PC-3 (cell line): ENCODE measurements at places on chromosomes 12 and 14.

- DNase-seq: no peak
- H3K4me3 ChIP-seq: no peak overlapping the region
- no peak overlapping the region for H3K27ac ChIP-seq
- H3K4me1 ChIP-seq: no peaks in the 10 kb centered on the region
Observed at GRCh38 chr12:99055299-99055698, 410.2 kb downstream of the APAF1 start.

GRCh38 chr14:72631401-72631800 is 262.5 kb downstream of the DPF3 start:
- no peak for DNase-seq
- peaks cover 27% of the 10 kb centered on the region for H3K4me1 ChIP-seq
- no peak overlapping the region for H3K4me3 ChIP-seq

- H3K27me3 ChIP-seq: no peaks in the 10 kb centered on the region
- no peak overlapping the region for H3K4me3 ChIP-seq
- DNase-seq: no peak
- no peaks in the 10 kb centered on the region for H3K36me3 ChIP-seq
- no peak overlapping the region for H3K27ac ChIP-seq
Observed at GRCh38 chr12:31773223-31773750, 44.5 kb upstream of the AMN1 start.

- no peak overlapping the region for H3K27ac ChIP-seq
- H3K4me3 ChIP-seq: no peak overlapping the region
- peaks cover 34% of the 10 kb centered on the region for H3K36me3 ChIP-seq
- no peak for DNase-seq
- H3K4me1 ChIP-seq: peaks cover 5% of the 10 kb centered on the region; the same call in 1 of the 2 replicates
Observed at GRCh38 chr14:37616853-37617252, 21.4 kb downstream of the TTC6 start.

GRCh38 chr14:106792543-106792942 is 1266.2 kb downstream of the TMEM121 start:
- H3K4me1 ChIP-seq: no peaks in the 10 kb centered on the region
- H3K36me3 ChIP-seq: no peaks in the 10 kb centered on the region
- no peak overlapping the region for H3K27ac ChIP-seq
- no peak for DNase-seq

DNA sequence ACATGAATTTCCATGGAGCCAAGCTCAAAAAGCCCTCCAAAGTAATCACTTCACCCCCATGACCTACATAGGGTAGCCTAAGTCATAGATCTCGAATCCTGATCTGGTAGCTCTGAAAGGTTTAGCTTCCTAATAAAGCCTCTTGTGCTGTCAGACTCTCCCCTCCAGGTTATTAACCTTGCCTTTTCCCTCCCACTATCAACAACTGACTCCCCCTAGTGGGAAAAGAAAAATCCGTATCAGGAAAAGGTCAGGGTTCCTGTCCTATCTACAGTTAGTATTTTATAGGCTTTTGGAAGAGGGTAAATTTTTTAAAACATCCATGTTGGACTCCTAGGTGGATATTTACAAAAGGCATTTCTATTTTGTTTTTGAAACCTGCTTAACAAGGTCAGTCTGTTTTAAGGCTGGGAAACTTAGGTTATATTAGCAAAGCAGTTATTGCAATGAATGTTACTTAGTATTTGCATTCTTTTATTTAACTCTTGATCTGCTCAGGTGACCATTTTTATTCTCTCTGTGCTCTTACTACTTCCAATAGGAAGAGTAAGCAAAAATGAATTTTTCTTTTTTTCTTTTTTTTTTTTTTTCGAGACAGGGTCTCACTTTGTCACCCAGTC is 8.0 kb downstream of the YY1 start:
- 0 out of 2 replicates have a peak, but pooled peaks cover 2% of the 10 kb centered on the region for H3K36me3 ChIP-seq
- no peak overlapping the region for H3K27ac ChIP-seq
- H3K27me3 ChIP-seq: no peaks in the 10 kb centered on the region
- DNase-seq: peak; percentile 80
- peaks cover 21% of the 10 kb centered on the region; the same call in 1 of the 2 replicates for H3K4me1 ChIP-seq
- no peak overlapping the region for H3K4me3 ChIP-seq

GRCh38 chr14:56798447-56799342 is 11.6 kb downstream of the OTX2 start:
- H3K36me3 ChIP-seq: no peaks in the 10 kb centered on the region
- no peaks in the 10 kb centered on the region for H3K4me1 ChIP-seq
- DNase-seq: no peak

DNA sequence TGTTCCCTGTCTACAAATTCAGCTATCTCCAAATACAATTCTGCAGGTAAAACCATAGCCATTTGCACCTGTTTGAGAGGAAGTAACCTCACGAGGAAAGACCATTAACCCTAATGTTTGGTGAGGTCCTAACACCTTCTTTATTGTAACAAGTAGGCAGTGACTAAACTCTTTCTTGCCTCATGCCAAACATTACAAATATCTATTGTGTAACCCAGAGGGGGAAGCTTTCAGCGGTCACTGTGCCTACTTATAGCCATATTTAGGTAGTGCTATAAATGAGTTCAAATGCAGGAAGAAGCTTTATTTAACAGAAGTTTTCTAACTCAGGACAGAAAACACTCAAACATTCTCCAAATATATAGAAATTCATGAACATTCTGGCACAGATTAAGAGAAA is 252.7 kb downstream of the LRFN5 start:
- H3K27me3 ChIP-seq: no peaks in the 10 kb centered on the region
- no peaks in the 10 kb centered on the region for H3K4me1 ChIP-seq
- H3K4me3 ChIP-seq: no peak overlapping the region
- no peak overlapping the region for H3K27ac ChIP-seq
- peak; percentile 3 for DNase-seq

GRCh38 chr12:122820838-122821271 is 14.4 kb upstream of the HIP1R start:
- no peak overlapping the region for H3K27ac ChIP-seq
- no peak overlapping the region for H3K4me3 ChIP-seq
- DNase-seq: no peak
- H3K27me3 ChIP-seq: no peaks in the 10 kb centered on the region
- no peaks in the 10 kb centered on the region for H3K36me3 ChIP-seq

- H3K4me1 ChIP-seq: peaks cover 10% of the 10 kb centered on the region
- no peak overlapping the region for H3K27ac ChIP-seq
- no peak for DNase-seq
- H3K4me3 ChIP-seq: no peak overlapping the region
- H3K36me3 ChIP-seq: no peaks in the 10 kb centered on the region
Observed at GRCh38 chr12:80282226-80282625, 161.8 kb upstream of the PTPRQ start.

GRCh38 chr14:99191395-99192027 is 80.5 kb downstream of the BCL11B start:
- H3K27ac ChIP-seq: no peak overlapping the region
- H3K4me1 ChIP-seq: no peaks in the 10 kb centered on the region; the same call in 1 of the 2 replicates
- H3K27me3 ChIP-seq: peaks cover 69% of the 10 kb centered on the region
